ENCODE measurements at places on chromosomes 7 and 10.

DNA sequence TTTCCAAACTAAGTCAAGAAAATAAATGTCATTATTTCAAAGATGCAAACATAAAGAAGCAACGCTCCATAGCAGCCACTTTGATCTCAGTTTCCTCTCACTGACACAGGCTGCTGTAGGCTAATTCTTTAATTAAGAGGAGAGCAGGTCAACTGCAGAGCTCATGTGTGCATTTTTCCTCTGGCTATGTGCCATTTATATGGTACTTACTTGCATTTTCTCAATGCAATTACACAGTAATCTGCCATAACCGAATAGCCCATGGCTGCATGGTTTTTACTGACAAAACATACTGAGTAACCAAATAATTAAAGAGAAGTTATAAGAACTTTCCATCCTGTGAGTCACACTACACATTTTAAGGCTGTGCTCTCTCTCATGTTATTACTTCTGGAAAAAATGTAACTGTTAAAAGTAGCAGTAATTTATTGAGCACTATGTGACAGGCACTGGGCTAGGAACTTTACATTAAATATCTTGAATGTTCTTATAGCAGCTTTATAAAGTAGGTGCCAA is 122.0 kb downstream of the ELAPOR2 start:
- no peak for DNase-seq

DNA sequence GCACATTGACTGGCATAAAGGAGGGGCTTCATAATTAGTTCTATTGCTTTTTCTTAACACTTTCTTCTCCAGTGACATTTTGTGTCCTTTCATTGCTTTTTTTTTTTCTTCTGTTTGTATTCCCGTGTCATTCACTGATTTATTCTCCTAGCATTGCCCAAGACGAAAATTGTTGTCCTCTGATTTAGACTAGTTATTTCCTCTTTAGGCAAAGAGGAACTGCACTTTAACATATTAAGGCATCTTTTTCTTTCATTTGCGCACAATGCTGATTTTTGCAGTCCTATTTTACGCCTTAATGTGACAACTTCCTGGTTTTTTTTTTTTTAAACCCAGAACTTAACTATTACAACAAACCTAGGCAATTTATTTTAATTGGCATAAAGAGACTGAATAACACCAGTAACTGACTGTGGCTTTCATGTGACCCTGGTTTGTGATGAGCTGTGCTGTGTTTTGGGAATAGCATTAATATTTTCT is 39.7 kb downstream of the ARID5B start:
- no peak for DNase-seq

DNA sequence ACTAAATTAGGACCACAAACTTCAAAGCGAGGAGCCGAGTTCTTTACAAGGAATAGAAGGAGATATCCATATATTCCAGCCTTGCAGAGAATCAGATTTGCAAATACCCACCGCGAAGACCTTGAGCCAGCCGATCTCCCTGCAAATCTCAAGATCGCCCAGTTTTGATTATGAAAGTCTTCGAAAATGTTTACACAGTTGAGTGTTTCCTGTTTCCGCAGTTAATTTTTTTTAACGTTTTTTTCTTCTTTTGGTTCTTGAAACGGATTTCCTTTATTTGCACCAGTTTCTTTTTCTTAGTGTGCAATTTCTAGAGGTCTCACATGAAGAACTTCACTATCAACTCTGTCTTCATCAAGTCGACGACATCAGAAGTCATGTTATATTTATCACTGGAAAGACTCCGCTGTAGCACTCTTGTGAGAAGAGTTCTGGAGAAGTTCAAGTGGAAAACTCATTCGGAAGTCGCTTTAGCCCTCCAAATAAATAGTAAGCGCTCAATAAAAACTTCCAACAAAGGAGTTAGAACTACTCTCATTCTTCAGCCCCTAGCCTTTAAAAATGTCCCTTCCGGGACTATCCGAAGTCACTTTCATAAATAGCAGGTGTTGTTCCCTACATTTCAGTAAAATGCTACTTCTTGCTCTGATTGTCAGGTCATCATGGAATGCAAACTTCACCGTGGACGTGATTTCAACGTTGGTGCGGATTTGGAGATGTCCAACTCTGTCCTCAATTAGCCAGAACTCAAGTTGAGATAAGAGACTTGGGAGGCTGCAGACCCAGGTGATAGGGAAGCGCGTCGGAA is 11.9 kb upstream of the SPAG6 start:
- DNase-seq, result no peak

GRCh38 chr10:377228-377627 is 242.0 kb downstream of the ZMYND11 start:
- DNase-seq, result no peak

GRCh38 chr10:17835688-17836087 is 26.5 kb downstream of the MRC1 start:
- no peak for DNase-seq

GRCh38 chr7:23232966-23233365 is 13.6 kb upstream of the GPNMB start:
- DNase-seq, result no peak

GRCh38 chr7:50339990-50340500 is 35.5 kb downstream of the IKZF1 start:
- no peak for DNase-seq

GRCh38 chr7:53351681-53352080 is 316.2 kb downstream of the POM121L12 start:
- no peak for DNase-seq

DNA sequence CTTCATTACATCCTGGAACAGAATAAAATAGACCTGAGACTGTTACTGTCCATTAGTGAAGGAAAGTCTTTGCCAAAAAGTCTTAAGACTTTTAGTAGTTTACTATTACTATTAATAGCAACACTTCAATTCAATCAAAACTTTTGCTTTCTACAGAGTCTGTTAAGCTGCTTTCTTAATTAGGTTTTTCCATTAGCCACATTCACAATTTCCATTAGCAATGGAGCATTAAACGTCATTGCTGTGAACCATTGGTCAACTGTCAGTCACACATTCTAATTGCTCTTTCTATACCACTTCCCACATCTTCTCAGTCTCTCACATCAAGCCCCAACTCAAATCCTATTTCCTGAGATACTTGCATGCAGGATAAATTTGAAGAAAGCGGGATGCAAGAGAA is 736.6 kb upstream of the SORCS1 start:
- no peak for DNase-seq

DNA sequence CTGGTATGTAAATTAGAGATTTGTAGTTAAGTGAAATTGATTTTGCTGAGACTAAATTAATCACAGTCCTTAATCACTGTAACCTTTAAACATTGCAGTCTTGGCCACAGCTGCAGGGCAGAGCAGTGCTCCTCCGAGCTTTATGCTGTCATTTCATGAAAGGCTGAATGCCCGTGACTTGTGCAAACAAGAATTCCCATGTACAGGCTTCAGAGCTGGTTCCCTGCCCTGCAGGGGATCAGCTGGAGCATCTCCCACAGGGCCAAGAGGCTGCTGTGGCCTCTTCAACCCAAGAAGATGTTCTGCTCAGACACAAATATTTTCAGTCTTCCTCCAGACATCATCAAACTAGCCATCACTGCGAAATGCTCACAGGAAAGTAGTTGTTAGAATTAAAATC is 419.1 kb downstream of the AUTS2 start:
- DNase-seq, result no peak

- DNase-seq, result no peak
Measured at GRCh38 chr10:22323538-22324305, 2.8 kb downstream of the BMI1 start.

GRCh38 chr10:13037832-13038231 is 36.3 kb upstream of the CCDC3 start:
- no peak for DNase-seq

DNA sequence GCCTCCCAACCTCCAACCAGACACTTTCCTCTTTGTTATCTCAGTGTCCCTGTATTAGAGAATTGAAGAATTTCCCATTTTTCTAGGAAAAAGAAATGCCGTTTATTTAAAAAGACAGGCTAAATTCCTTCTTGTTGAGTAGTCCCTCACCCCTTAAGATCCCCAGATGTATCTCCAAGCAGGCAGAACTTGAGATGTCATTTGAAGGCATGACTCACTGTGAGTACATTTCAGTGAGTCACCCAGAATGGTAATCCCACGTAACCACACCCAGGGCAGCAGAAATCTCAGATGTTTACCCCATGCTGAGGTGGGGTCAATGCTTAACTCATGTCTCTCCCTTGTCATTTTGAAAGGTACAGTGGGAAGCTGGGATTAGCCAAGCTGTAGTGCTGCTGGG is 4.4 kb downstream of the ZNF655 start:
- no peak for DNase-seq

DNA sequence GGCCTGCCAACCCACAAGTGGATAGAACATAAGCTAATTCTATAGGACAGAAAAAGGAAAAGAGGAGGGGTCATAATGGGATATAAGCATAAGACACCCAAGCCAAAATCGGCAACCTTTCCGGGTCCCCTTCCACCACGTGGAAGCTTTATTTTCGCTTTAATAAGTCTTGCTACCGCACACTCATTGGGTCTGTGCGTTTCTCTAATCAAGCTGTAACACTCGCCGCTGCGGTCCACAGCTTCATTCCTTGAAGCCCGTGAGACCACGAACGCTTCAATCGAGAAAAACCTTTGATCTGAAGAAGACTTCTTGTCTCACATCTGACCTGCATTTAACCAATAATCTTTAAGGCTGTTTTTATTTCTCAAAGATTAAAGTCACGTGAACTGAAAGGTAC is 35.8 kb upstream of the HECW1 start:
- no peak for DNase-seq

GRCh38 chr7:151721694-151722093 is 155.2 kb downstream of the PRKAG2 start:
- no peak for DNase-seq

GRCh38 chr7:74480861-74481417 is 27.2 kb downstream of the GTF2IRD1 start:
- DNase-seq, result no peak

DNA sequence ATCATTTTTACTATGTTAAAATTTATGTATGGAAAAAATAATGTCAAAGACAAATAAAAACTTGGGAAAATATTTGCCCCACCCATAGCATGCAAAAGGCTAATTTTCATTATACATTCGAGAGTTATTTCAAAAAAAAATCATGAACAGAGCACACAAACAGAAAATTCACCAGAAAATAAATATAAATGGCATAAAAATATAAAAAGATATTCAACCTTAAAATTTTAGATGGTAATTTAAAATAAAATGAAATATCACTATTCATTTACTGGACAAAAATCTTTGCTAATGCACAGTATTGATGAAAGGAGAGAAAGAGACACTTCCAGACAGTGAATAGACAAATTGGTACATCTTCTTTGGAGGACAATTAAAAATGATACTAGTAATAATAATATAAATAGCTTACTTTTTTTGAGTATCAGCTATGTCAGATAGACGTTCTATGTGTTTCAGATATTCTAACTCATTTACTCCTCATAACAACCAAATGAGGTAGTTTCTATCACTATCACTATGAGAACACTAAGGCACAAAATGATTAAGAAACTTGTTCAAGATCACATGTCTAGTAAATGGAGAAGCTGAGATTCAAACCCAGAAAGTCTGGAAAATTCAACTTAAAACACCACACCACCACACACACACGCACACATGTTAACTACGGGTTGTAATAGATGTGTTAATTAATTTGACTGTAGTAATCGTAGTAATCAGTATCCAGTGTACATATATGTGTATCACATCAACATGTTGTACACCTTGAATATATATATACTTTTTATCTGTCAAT is 63.0 kb downstream of the CCDC71L start:
- DNase-seq, result no peak

DNA sequence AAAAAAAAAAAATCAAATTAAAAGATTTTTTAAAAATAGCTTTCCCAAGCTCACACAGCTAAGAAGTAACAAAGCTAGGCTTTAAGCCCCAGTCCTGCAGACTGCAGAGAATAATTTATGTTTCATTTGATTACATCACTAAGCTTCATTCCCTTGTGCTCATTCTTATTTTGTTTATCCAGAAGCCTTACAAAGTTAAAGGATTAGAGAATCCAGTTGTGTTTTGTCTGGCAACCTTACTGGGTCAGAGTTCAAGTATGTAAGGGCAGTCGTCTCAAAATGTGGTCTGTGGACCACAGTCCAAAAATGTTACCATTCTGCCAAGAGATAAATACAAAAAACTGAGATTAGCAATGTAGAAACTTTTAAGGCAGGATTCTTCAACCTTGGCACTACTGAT is 32.1 kb upstream of the EZH2 start:
- DNase-seq, result no peak

DNA sequence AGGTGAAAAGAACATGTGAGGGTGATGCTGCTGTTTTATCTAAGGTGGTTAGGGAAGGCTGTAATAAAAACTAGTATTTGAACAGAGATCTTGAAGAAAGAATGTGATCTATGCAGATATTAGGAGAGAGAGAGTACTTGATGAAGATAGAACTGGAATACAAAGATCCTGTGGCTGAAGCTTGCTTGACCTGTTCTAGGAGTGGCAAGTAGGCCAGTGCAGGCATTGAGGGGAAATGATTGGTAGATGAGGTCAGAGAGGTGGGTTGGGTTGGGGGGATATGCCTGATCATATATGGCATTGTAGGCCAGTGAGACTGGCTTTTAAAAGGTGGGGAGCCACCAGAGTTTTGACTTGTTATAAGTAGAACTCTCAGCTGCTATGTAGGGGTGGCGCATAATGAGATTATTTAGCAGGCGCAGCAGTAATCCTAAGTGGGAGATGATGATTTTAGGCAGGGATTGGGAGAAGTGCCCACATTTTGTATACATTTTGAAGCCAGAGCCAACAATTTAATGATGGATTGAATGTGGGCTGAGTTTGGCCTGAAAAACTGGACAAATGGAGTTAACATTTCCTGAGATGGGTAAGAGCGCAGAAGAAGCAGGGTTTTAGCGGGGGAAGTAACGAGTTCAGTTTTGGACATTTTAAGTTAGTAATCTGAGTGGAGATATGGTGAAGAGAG is 8.2 kb downstream of the CCSER2 start:
- no peak for DNase-seq

GRCh38 chr7:152355474-152356057 is 80.2 kb downstream of the KMT2C start:
- DNase-seq, result no peak

DNA sequence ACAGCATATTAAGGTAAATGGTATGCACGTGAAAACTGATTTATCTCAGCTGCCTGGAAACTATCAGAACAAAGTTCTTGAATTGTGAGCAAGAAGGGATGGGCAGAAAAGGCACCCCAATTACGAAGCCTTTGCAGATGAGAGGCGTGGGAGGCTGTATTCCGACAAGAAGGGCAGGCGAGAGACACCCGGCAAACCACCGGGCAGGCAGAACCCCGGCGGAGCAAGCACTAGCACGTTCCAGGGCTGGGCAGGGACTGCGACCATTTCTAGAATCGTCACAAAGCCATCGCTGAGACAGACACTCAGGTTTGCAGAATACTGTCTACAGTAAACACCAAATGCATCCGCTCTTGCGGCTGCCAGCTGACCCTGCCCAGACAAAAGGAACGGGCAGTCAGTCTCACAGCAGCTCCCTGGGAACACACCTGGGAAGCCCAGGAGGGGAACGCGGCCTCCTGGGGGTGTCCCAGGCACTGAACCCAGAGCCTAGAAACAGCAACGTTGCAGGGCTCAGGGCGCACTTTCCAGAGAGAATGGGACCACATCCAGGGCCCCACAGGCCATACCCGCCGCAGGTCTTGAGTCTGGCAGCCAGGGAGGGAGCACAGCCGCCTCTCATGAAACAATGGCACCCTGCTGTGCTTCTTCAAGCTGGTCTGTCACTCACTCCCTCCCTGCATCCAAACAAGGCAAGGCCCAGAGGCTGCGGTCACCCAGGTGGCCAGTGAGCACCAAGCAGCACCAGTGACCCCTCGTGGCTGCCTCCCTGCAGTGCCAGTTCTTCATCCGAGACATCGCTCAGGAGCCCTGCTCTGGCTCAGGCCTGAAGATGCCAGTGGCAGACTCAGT is 261.9 kb downstream of the PTPRN2 start:
- peak; percentile 89 for DNase-seq
